ENCODE measurements at places on chromosomes 5 and 9. TPM values are rescaled to one million over a fixed set of nuclear protein-coding genes. Genes with fewer than 3 reads are reported as not detected.

Gene PPP1R26
- 2.5 TPM for total RNA-seq

DNA sequence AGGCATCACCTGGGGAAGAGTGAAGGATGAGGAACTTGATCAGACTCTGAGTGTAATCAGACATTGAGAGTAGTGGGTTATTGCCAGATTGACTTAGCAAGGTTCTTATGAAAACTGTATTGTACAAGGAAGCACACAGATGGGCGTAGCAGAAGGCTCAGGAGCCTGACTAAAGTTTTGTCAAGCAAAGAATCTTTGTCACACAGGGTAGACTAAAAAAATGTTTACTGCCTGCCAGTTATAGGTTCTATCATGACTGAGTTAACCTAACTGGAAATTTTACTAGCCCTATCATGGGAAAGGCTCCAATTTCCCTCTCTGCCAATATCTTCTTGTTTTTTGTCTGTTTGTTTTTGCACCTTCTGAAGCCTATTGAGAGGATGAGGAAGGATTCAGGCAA lies 19.1 kb downstream of the CAMK4 start:
- DNase-seq, result no peak

DNA sequence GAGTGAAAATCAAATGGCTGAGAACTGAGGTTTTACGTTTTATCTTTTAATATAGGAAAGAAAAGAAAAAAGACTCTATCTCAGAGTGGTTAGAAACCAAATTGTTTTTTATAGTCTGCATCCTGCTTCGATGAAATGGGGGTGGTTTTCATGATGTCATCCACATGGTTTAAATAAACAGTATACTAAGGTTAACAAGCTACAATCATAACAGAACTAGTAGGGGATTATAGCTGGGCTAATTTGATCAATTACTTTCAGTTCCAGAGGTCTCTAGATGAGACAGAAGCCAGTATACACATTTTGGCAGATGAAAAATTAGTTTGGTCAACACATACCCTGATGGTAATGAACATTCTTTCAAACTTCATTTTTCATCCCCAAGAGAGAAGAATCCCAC lies 106.3 kb upstream of the SNX2 start:
- no peak for DNase-seq

DNA sequence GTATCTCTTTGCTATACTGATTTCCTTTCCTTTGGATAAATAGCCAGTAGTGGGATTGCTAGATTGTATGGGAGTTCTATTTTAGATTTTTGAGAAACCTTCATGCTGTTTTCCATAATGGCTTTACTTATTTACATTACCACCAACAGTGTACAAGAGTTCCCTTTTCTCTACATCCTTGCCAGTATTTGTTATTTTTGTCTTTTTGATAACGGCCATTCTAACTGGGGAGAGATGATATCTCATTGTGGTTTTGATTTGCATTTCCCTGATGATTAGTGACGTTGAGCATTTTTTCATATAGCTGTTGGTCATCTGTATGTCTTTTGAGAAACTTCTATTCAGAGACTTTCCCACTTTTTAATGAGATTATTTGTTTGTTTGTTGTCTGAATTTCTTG lies 25.8 kb downstream of the NADK2 start:
- no peak for DNase-seq

Gene CMYA5
- 0.10 TPM for total RNA-seq

DNA sequence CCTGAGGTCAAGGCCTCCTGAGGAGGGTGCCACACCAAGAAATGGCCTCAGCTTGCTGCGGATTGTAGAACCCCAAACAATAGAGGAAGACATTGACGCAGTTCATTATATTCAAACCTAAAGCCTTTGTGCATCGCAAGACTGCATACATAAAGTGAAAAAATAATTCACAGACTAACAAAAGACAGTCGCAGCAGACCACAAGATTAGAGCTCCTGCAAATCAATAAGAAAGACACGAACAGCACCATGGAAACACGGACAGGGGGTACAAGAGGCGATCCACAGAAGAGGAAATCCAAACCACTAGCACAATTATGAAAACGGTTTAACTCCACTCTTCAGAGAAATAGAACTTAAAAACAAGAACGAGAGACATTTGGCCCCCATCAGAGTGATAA lies 10.0 kb upstream of the TCOF1 start:
- no peak for DNase-seq

- no peak for DNase-seq
Observed at GRCh38 chr5:141633871-141634561, 2.6 kb downstream of the HDAC3 start.

Gene CNOT8
- total RNA-seq, result 121 TPM

Gene PCSK1
- not detected for total RNA-seq

GRCh38 chr9:104700306-104700705 lies 6.0 kb downstream of the OR13D1 start:
- DNase-seq, result no peak

Gene GNAQ
- 79.4 TPM for total RNA-seq

- no peak for DNase-seq
Observed at GRCh38 chr5:167412556-167412955, 878.9 kb upstream of the WWC1 start.

DNA sequence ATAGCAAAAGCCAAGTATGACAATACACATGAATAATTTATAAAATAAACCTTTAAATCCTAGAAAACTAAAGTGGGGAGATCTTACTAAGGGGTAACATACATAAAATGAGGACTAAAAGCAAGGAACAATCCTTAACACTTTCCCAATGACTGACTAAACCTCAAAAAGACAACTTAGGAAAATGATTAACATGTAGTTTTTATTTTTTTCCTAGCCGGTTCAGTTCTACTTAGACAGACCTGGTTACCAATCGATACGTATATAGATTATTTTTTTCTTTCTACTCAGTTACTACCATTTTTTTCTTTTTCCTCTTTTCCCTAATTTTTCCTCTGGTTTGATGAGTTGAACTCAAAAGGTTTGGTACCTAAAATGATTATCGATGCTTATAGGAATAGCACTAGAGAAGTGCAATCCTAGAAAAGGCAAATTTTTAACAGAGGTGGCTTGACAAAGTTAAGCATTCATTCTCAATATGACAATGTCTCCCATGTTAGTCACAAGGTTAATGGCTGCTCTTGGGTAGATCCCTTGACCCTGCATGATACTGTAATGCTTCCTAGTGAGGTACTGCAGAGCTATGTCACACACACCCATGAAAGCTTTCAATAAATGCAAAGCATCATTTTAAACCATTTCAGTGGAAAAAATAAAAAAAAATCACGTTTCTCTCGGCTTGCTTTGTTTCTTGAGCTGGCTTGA lies 41.5 kb downstream of the FBXO4 start:
- no peak for DNase-seq

Gene AIF1L
- total RNA-seq, result 0.12 TPM

GRCh38 chr5:173928871-173929574 lies 40.9 kb downstream of the CPEB4 start:
- DNase-seq, result no peak

Data from CD4-positive, CD25-positive, alpha-beta regulatory T cell (primary cell).